ENCODE measurements at places on chromosomes 3 and 15. TPM values are rescaled to one million over a fixed set of nuclear protein-coding genes. Genes with fewer than 3 reads are reported as not detected.

- no peak for DNase-seq
These were observed 295.8 kb upstream of the THBS1 start for GRCh38 chr15:39285071-39285470.

GRCh38 chr15:63969652-63970421, 76.4 kb downstream of the DAPK2 start:
- peak; percentile 82 for DNase-seq

- DNase-seq: no peak
These were observed 51.7 kb downstream of the WDR49 start for GRCh38 chr3:167602041-167602440.

DNA sequence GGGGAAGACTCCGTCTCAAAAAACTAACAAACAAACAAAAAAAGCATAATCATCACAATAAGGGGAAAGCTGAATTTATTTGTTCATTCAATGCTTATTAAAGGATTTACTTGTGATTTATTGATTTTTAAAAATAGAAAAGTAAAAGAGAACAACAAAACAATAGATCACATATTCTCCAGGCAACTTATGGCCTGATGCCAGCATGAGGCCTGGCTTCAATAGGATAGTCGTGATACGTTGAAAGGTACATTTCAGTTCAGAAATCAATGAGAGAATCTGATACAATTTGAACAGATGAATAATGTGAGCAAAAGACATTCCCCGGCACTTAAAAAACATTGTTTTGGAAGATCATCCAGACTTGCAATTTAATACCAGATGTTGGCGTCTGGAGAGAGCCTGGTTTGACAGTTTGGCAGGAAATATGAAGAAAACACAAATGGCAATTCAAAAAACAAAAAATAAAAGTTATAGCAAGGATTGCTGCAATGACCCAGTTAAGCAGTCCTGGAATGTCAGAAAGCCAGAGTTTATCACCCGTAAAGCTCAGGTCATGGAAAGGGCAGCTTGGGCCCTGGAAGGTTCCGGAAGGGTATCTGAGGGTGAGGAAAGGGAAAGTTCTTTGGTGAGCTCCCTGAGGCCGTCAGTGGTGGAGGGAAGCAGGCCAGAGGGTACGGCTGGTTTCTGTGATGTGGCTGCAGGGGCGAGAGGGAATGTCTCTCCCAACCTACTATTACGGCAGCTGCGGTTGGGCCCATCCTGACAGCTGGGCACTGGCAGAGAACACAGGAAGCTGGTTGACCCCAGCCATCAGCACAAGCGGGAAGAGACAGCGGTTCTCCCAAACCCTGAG, 230.2 kb upstream of the HES1 start:
- no peak for DNase-seq

DNA sequence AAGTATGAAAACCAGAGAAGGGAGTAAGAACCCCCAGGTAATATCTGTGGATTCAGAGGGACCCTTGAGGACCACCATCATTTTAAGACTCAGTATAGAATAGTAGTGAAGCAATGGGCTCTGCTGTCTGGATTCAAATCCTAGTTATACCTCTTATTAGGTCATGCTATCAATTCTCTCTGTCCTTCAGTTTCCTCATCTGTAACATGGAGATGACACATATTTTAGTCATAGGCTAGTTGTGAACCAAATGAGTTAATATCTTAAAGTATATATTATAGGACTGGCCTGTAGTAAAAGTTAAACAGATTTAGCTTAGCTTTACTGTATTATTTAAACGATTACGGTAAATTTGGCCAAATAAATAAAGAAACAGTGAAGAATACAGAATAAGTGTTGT, 177.3 kb upstream of the GOLIM4 start:
- DNase-seq: no peak

DNA sequence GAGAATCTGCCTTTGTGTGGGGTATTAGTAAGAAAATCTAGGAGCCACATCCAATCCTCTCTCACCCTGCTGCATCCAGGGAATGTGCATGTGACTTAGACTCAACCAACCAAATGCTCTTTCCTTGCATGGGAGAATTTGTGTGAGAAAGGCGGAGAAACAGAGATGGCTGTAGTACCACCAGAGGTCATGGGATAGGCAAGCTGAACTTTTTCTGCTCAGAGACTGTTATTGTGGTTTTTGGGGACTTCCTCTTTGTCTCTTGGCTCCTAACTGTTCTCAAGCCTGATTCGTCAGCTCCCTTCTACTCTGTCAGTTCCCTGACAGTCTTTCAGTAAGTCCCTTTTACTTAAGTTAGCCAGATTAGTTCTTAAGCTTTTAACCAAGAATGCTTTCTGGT, 2.6 kb upstream of the ZSCAN2 start:
- DNase-seq: no peak

GRCh38 chr15:79474252-79474651, 42.1 kb downstream of the MINAR1 start:
- DNase-seq: no peak

DNA sequence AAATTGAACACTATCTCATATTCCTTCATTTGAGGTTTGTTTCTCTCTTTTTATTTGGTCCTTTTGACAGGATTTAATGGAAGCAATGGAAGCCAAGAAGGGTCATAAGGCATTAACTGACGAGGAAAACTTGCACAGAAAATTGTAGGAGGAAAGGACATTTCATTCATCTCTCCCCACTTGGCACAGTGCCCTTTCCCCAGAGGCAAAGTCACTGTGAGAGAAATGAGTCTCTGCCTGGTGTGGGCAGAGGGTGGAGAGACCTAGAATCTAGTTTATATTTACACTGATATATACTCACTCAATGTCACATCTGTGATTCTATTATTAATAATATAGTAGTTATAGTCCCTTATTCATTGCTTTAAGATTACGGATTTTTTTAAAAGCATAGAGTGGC, 324.6 kb upstream of the IL12A start:
- DNase-seq: no peak

DNA sequence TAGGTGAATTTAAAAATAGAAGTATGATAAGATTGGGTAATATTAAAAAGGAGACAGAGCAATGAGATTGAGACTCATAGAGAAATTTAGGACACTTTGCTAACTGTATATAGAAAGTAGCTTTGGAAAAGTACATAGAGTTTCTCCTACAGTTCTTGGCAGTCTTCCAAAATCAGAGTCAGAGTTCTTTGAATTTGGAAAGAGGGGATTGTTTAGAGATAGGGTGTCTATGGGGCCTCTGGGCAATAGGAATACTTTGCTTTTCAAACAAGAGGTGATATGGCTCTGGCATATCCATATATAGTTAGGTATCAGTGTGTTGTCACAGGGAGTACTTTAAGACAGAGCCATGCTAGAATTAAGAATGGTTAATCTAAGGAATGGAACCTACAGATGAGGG, 477.1 kb upstream of the KCNMB2 start:
- DNase-seq: no peak

- no peak for DNase-seq
These were observed 37.5 kb downstream of the CHAC1 start for GRCh38 chr15:40990789-40991188.

DNA sequence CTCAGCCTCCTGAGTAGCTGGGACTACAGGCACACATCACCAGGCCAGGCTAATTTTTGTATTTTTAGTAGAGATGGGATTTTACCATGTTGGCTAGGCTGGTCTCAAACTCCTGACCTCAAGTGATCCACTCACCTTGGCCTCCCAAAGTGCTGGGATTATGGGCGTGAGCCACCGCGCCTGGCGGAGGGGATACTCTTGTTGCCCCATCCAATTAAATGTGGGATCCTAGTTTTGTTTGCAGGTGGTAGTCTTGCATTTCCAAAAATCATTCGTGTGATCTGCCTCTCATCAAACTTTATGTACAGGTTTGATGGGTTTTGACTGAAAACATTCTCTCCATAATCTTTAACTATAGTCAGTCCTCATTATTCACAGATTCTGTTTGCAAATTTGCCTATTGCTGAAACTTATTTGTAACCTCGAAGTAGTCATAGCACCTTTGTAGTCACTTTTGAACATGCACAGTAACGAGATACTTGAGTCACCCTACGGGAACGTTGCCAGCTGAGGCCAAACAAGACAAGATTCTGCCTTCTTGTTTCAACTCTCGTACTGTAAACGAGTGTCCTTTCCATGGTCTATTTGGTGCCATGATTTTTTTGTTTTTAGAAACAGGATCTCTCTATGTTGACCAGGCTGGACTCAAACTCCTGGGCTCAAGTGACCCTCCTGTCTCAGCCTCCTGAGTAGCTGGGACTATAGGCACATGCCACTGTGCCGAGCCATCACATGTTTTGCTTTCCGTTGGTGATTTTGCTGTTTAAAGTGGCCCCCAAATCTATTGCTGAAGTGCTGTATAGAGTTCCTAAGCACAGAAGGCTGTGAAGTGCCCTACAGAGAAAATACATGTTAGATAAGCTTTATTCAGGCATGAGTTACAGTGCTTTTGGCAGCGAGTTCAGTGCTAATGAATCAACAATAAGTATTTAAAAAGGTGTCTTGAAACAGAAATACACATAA, 8.1 kb upstream of the MAPK6 start:
- DNase-seq: no peak

GRCh38 chr3:17841190-17841828, 98.9 kb upstream of the TBC1D5 start:
- DNase-seq: peak; percentile 80

DNA sequence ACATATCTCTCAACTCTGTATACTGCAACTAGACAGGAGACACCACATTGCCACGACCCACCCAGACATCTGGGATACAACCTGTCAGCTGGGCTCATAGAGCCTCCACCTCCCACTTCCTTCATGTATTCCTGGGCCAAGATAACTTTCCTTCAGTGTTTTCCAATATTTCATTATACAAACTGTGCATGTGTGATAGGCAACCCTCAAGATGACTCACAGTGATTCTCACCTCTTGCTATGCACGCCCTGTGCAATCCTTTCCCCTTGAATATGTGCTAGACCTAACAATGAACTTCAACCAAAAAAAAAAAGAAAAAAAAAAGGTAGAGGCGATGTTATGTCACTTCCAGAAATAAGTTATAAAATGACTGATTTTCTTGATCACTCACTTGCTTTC, 138.0 kb upstream of the ALCAM start:
- DNase-seq: no peak

- DNase-seq: no peak
These were observed 25.8 kb upstream of the TIMP4 start for GRCh38 chr3:12184541-12184940.

DNA sequence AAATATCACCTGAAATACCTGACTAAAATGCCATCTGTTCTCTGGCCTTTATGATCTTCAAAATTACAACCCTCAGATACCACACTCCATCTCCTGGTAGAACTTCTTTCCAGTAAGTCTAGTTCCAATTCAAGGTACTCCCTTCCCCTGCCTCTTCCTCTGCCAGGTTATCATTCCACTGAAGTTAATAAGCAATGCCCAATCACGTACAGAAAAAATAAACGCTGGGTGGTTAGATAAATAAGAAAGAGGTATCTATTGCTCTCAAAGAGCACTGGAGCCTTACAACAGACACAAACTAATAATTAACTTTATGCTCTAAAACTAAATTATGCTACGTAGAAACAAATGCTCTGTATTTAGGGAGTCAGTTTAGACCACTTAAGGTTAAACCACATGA, 112.5 kb downstream of the MYO9A start:
- no peak for DNase-seq

DNA sequence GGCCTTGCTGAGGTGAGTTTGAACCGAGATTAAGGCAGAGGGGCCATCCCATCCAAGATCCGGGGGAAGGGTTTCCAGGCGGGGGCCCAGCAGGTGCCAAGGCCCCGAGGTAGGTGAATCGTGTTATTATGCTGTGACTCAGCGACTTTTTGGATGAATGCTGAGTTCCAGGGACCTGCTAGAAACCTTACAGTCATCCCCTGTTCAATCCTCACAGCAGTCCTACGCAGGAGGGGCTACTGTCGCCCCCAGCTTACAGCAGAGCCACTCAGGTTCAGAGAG, 40.9 kb downstream of the DNAJB8 start:
- DNase-seq: no peak

- DNase-seq: no peak
These were observed 297.5 kb downstream of the SHQ1 start for GRCh38 chr3:72550582-72551262.

DNA sequence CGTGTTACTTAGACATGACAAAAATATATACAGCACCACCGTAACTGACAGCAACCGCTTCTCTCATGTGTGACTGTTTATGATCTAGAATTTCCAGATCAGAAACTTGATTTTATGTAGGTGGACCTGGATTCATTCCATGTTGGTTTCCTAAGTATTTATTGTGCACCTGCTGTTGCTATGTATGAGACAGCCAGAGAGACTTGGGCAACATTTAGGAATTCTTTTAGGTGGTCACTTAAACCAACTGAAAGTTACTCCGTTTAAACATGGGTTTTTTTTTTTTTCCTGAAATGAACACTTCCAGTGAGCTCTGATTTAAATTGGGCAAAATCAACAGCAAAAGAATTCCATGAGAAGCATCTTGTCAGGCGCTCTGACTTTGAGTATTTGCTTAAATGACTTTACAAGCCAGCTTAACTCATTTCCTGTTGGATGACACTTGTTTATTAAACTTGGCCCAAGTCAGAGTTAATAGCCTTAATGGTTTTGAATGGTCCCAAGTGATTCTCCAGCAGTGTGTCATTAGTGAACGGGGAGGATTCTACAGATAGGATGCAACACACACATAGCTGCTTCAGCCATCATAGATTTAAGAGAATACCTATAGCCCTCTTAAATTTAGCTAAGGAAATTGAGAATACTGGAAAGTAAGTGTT, 31.8 kb downstream of the MITF start:
- DNase-seq: no peak

DNA sequence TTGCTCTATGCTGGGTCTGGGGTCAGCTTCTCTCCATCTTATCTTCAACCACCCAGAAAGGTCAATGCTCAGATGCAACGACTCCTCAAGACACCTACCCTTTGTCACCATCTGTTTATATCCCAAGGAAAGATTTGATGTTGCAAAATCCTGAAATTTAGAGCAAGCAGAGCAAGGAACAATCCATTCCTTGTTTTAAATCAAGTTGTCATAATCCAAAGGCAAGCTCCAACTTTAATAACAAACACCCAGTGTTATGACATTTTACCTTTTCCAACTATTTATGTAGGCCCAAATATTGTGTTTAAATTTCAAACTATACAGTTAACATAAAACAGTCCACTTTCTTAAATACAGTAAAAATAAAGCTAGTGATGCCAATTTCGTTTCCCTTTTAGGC, 116.5 kb upstream of the LRIG1 start:
- DNase-seq: no peak

Gene FGD5
- 4.9 TPM for total RNA-seq

Gene GOLGA6A
- 0.83 TPM for total RNA-seq

Gene NFKBIZ
- total RNA-seq: 83.1 TPM

Gene FETUB
- total RNA-seq: 40.7 TPM

Gene P2RY13
- total RNA-seq: 1.1 TPM

Gene UACA
- 19.5 TPM for total RNA-seq

All from right lobe of liver (tissue), 6 donors.